ENCODE measurements at places on chromosomes 5 and 9.
A peak's percentile ranks its signal among the peaks of the same experiment; 100 is the strongest.

GRCh38 chr5:58187432-58188261 lies 272.2 kb downstream of the PLK2 start:
- no peak overlapping the region for H3K27ac ChIP-seq
- DNase-seq: no peak
- no peak overlapping the region for H3K4me3 ChIP-seq
- H3K27me3 ChIP-seq: no peaks in the 10 kb centered on the region

- H3K4me3 ChIP-seq: no peak overlapping the region
- H3K4me1 ChIP-seq: no peaks in the 10 kb centered on the region
- H3K27me3 ChIP-seq: no peaks in the 10 kb centered on the region
- no peaks in the 10 kb centered on the region for H3K36me3 ChIP-seq
Observed at GRCh38 chr5:5460311-5460710, 37.8 kb downstream of the ICE1 start.

GRCh38 chr5:59231221-59231931 lies 648.5 kb downstream of the RAB3C start:
- no peak for DNase-seq
- H3K27me3 ChIP-seq: no peaks in the 10 kb centered on the region
- H3K4me1 ChIP-seq: no peaks in the 10 kb centered on the region
- no peaks in the 10 kb centered on the region for H3K36me3 ChIP-seq

DNA sequence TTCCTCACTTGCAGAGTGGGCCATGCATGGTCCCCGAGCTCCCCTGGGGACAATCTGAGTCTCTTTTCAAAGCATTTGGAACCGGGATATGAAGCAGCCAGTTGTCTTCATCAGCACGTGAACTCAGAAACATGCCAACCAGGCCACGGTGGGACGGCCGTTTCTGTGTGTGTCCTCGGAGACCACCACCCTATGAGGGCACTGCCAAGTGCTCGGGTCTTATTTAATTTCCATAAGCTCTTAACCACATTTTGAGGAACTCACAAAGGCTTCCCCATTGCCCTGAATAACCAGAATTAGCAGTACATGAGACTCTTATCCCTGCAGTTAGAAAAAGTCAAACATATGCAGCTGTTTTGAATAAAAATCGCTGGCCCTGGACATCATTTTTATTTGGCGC lies 60.1 kb downstream of the OTULIN start:
- H3K36me3 ChIP-seq: no peaks in the 10 kb centered on the region
- H3K4me1 ChIP-seq: peaks cover 5% of the 10 kb centered on the region
- peak; percentile 42 for DNase-seq
- no peak overlapping the region for H3K27ac ChIP-seq

DNA sequence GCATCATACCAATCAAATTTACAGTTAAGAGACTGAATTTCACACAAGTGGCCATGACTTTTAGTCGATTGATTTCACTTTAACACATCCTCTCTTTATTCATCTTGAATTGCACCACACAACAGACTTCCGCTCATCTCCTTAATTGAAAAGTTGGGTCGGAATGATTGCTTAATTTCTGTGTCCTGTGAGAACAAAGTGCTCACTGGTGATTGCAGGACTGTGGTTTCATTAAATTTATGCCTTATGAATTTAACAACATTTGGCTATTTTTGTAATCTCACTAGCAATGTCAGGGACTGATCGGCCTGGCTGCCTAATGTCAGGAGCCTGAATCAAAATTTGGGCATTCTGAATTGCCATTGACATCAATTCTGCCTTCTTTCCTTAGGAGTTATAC lies 1447.3 kb upstream of the ACO1 start:
- no peaks in the 10 kb centered on the region for H3K36me3 ChIP-seq
- H3K4me3 ChIP-seq: no peak overlapping the region
- no peak for DNase-seq
- H3K27me3 ChIP-seq: no peaks in the 10 kb centered on the region
- H3K27ac ChIP-seq: no peak overlapping the region

GRCh38 chr5:156920042-156920860 lies 42.8 kb downstream of the TIMD4 start:
- no peaks in the 10 kb centered on the region for H3K36me3 ChIP-seq
- H3K4me1 ChIP-seq: no peaks in the 10 kb centered on the region
- no peak overlapping the region for H3K4me3 ChIP-seq
- no peaks in the 10 kb centered on the region for H3K27me3 ChIP-seq
- peak; percentile 45 for DNase-seq
- no peak overlapping the region for H3K27ac ChIP-seq

DNA sequence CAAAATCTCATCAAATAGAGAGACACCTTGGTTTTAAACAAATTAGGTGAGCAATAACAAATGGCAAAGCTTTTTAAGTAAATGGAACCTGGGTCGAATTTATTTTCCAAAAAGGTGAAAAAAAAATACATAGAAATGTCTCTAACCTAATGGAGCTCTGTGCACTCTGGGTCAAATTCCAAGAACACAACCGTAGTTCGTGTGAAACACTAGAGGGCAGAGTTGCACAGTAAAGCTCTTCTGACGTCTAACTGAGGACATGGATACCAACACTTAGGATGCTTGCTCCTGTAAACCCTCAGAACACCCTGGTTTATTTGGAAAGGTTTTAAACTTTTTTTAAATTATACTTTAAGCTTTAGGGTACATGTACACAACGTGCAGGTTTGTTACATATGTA lies 18.9 kb downstream of the MARCHF11 start:
- peak; percentile 42 for DNase-seq
- no peak overlapping the region for H3K4me3 ChIP-seq
- H3K4me1 ChIP-seq: no peaks in the 10 kb centered on the region
- no peak overlapping the region for H3K27ac ChIP-seq
- no peaks in the 10 kb centered on the region for H3K36me3 ChIP-seq
- H3K27me3 ChIP-seq: no peaks in the 10 kb centered on the region

- H3K4me3 ChIP-seq: no peak overlapping the region
- H3K27ac ChIP-seq: no peak overlapping the region
- H3K27me3 ChIP-seq: no peaks in the 10 kb centered on the region
- no peaks in the 10 kb centered on the region for H3K36me3 ChIP-seq
Observed at GRCh38 chr5:108869066-108869465, 121.4 kb downstream of the FER start.

- DNase-seq: no peak
- H3K27ac ChIP-seq: no peak overlapping the region
- no peaks in the 10 kb centered on the region for H3K4me1 ChIP-seq
- no peaks in the 10 kb centered on the region for H3K36me3 ChIP-seq
- no peaks in the 10 kb centered on the region for H3K27me3 ChIP-seq
Observed at GRCh38 chr5:160493806-160494338, 72.2 kb downstream of the PTTG1 start.

DNA sequence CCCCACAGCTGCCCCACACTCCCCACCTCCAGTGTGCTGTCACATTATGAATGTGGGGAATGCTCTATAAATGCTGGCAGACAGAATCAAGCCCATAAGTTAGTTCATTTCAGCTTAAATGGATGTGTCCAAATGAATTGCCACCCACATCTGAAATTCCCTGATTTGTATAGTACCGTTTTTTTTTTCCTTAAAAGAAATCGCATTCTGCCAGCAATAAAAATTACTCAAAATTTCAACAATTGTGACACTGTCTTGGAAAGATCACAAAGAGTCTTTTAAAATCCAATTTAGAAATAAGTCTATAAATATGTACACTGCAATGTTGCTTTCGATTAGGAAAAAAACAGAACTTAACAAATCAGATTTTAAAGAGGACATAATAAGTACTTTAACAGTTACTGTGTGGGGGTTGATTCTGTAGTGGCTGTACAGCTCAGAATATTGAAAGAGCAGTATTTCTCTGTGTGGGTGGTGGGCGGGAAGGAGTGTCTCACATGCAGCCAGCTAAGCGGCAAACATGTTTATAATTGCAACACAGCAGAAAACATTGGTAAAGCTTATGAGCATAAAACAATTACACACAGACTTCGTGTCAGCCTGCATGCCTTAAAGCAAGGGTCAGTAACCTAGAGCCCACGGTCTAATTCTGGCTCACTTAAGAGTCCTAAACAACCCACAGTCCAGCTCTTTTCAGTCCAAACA lies 24.9 kb upstream of the CSNK1G3 start:
- H3K27ac ChIP-seq: no peak overlapping the region
- no peaks in the 10 kb centered on the region for H3K27me3 ChIP-seq
- H3K36me3 ChIP-seq: no peaks in the 10 kb centered on the region
- H3K4me1 ChIP-seq: peaks cover 10% of the 10 kb centered on the region
- no peak overlapping the region for H3K4me3 ChIP-seq

- H3K4me3 ChIP-seq: no peak overlapping the region
- DNase-seq: no peak
- no peaks in the 10 kb centered on the region for H3K27me3 ChIP-seq
- peak overlapping the region; percentile 63 for H3K27ac ChIP-seq
Observed at GRCh38 chr9:110214586-110215355, 6.8 kb upstream of the C9orf152 start.

DNA sequence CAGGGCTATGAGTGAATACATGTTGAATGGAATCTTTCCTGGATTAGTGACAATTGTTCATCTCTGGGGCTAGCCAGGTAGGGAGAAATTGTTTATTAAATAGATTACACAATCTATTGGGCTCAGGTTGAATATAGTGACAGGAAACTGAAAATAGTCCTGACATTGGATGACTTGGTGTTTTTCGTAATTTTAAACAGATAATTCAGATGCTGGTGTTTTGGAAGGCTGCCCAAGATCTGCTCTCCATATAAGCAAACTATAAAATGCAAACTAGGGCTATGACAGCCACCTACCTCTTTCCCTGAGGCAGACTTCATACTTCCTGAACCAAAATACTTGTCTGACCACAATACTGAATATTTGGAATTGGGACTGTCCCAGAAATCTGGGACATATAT lies 99.1 kb downstream of the ENC1 start:
- H3K27ac ChIP-seq: no peak overlapping the region
- peaks cover 54% of the 10 kb centered on the region for H3K4me1 ChIP-seq
- no peaks in the 10 kb centered on the region for H3K36me3 ChIP-seq
- H3K27me3 ChIP-seq: no peaks in the 10 kb centered on the region
- no peak overlapping the region for H3K4me3 ChIP-seq
- no peak for DNase-seq

- no peaks in the 10 kb centered on the region for H3K36me3 ChIP-seq
- peaks cover 44% of the 10 kb centered on the region for H3K4me1 ChIP-seq
- no peak overlapping the region for H3K4me3 ChIP-seq
- H3K27me3 ChIP-seq: no peaks in the 10 kb centered on the region
- peak overlapping the region; percentile 86 for H3K27ac ChIP-seq
- DNase-seq: peak; percentile 71
Observed at GRCh38 chr5:141560151-141560550, 58.6 kb downstream of the DIAPH1 start.

GRCh38 chr9:69179037-69179436 lies 5.0 kb downstream of the TJP2 start:
- H3K36me3 ChIP-seq: no peaks in the 10 kb centered on the region
- peaks cover 60% of the 10 kb centered on the region for H3K4me1 ChIP-seq
- DNase-seq: no peak
- no peak overlapping the region for H3K4me3 ChIP-seq

- no peaks in the 10 kb centered on the region for H3K36me3 ChIP-seq
- H3K4me1 ChIP-seq: peaks cover 27% of the 10 kb centered on the region
- DNase-seq: no peak
- H3K4me3 ChIP-seq: no peak overlapping the region
- H3K27ac ChIP-seq: no peak overlapping the region
- no peaks in the 10 kb centered on the region for H3K27me3 ChIP-seq
Observed at GRCh38 chr5:78560000-78560855, 88.3 kb downstream of the LHFPL2 start.

DNA sequence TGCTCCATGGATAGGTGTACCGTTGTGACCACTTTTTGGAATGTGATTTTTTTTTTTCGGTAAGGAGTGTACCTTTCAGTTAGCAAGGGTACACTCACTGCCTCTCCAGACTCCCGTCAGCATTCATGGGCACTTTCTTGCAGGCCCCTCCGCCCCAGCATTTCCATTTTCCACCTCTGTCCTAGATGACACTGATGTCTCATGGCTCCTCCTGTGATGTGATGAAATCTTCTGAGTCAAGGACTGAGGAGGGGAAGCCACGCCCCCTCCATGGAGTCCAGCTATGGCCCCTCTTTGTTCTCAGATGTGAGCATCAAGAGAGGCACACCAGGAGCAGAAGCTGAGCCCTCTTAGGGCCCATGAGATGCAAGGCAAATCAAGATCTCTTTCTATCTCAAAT lies 61.8 kb downstream of the CTSL start:
- DNase-seq: no peak
- no peaks in the 10 kb centered on the region for H3K27me3 ChIP-seq
- H3K4me3 ChIP-seq: no peak overlapping the region
- no peaks in the 10 kb centered on the region for H3K4me1 ChIP-seq
- no peak overlapping the region for H3K27ac ChIP-seq

DNA sequence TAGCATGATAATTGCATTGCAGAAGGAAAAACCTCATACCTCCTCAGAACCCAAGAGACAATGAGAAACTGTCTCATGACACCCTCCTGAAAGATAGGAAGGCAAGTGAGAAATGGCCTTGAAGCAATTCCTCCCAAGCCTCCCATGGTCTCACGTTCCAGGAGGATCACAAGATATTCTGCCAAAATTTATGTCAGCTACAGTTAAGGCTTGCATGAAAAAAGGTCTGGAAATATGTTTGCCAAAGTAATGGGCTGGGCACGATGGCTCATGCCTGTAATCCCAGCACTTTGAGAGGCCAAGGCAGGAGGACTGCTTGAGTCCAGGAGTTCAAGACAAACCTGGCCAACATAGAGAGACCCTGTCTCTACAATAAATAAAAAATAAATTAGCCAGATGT lies 12.6 kb upstream of the HOMER1 start:
- no peaks in the 10 kb centered on the region for H3K4me1 ChIP-seq
- no peak overlapping the region for H3K27ac ChIP-seq
- H3K27me3 ChIP-seq: no peaks in the 10 kb centered on the region
- H3K36me3 ChIP-seq: no peaks in the 10 kb centered on the region
- no peak overlapping the region for H3K4me3 ChIP-seq

GRCh38 chr5:13354611-13355010 lies 589.9 kb downstream of the DNAH5 start:
- no peaks in the 10 kb centered on the region for H3K36me3 ChIP-seq
- H3K27ac ChIP-seq: no peak overlapping the region
- no peaks in the 10 kb centered on the region for H3K27me3 ChIP-seq
- H3K4me3 ChIP-seq: no peak overlapping the region
- no peaks in the 10 kb centered on the region for H3K4me1 ChIP-seq

DNA sequence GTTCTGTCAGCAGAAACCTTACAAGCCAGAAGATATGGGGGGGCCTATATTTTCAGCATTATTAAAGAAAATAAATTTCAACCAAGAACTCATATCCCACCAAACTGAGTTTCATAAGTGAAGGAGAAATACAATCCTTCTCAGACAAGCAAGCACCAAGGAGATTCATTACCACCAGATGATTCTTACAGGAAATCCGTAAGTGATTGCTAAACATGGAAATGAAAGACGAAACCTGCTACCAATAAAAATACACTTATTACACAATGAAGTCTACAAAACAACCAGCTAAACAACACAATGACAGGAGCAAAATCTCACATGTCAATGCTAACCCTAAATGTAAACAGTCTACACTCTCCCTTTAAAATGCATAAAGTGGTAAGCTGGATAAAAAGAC lies 17.8 kb upstream of the C9orf72 start:
- no peaks in the 10 kb centered on the region for H3K4me1 ChIP-seq
- no peak overlapping the region for H3K4me3 ChIP-seq
- no peak overlapping the region for H3K27ac ChIP-seq

DNA sequence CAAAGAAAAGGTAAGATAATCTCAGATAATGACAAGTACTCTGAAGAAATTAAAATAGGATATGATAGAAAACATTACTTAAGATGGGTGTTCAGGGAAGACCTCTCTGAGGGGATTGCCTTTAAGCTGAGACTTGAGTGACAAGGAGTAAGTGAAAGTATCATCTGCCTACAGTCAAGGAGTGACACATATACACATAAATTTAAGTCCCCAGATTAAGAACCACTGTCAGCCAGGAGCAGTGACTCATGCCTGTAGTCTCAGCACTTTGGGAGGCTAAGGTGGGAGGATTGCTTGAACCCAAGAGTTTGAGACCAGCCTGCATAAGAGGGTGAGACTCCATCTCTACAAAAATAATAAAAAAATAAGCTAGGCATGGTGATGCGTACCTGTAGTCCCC lies 19.7 kb upstream of the ANKHD1 start:
- no peak overlapping the region for H3K27ac ChIP-seq
- no peak overlapping the region for H3K4me3 ChIP-seq
- no peaks in the 10 kb centered on the region for H3K4me1 ChIP-seq

Data from body of pancreas (tissue), 4 donors.